ENCODE measurements at places on chromosomes 5 and 9. TPM values are rescaled to one million over a fixed set of nuclear protein-coding genes. Genes with fewer than 3 reads are reported as not detected.

DNA sequence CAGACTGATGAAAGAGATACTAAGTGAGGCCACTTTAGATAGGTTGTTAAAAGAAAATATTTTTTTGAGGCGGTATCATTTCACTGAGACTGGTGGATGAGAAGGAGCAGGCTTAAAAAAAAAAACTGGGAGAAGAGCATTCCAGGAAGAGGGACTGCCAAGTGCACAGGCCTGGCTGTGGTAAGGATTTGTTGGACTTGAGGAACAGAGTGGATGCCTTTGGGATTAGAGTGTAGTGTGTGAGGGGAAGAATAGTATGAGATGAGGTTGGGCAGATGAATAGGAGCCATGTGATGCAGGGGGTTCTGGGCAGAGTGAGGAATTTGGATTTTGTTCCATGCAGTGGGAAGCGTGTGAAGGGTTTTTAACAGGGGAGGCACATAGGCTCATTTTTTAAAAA, 57.9 kb downstream of the PBX3 start:
- DNase-seq: peak; percentile 23

GRCh38 chr5:143573568-143574170, 170.2 kb upstream of the NR3C1 start:
- DNase-seq: no peak

DNA sequence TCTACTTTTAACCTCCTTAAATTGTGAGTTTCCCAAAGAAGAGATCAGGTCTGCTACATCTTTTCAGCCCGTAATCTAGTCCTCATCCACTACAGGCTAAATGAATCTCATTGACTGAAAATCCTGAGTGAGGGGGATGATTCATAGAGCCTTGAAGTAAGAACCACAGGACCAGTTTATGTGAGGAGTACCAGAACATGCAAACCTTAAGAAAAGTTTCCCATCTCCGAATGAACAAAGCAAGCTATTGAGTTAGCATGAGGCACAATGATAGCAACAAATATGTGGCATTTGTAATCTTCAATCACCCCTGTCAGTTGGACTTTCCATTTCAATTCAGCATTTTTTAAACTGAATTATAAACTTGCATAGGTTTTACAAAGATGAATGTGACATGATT, 197.0 kb downstream of the ALDH1A1 start:
- no peak for DNase-seq

DNA sequence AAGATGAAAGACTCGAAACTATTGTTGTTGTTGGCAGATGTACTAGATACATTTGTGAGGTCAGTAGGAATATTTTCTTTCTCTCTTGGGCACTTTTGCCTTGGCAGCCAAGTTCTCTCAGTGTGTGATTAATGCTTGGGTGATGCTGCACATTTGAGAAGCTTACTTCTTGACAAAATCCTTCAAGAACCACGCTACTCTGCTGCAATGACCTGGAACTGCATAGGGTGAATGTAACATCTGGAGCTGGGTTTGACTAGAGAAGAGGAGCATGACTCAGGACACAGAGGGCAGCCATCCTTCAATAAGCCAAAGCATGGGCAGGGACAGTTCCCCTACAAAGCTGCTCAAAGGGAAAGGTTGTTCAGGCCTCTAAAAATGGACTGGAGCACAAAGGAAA, 75.5 kb upstream of the PUM3 start:
- no peak for DNase-seq

- no peak for DNase-seq
Observed at GRCh38 chr5:174828804-174829510, 104.6 kb downstream of the MSX2 start.

DNA sequence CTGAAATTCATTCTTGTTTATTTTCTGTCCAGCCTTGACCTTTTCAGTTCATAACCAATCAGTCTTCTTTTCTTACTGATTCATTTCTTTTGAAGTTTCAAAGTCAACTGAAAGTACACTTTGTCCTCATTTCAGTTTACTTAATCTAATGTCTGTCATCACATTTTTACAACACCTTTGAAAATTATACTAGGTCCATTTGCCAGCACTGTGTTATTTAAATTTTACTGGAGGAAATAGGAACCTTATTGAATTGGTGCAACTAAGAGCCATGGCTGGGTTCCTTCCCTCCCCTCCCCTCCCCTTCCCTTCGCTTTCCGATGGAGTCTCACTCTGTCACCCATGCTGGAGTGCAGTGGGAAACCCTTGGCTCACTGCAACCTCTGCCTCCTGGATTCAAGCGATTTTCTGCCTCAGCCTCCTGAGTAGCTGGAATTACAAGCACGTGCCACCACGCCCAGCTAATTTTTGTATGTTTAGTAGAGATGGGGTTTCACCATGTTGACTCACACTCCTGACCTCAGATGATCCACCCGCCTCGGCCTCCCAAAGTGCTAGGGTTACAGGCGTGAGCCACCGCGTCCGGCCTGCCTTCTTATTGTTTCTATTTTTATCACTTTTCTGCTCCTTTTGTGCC, 6.3 kb downstream of the RMI1 start:
- DNase-seq: no peak

DNA sequence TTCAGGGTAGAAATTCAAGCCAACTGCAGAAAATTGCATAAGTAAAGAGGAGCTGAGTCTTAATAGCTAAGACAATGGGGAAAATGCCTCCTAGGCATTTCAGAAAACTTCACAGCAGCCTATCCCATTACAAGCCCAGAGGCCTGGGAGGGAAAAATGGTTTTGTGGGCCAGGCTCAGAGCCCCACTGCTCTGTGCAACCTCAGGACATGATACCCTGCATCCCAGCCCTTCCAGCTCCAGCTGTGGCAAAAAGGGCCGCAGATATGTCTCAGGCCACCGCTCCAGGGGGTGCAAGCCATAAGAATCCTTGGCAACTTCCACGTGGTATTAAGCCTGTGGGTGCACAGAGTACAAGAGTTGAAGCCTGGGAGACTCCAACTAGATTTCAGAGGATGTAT, 387.0 kb downstream of the ARRDC3 start:
- no peak for DNase-seq

- no peak for DNase-seq
Observed at GRCh38 chr9:75382126-75382525, 293.8 kb downstream of the OSTF1 start.

GRCh38 chr9:31745886-31746285, 638.6 kb upstream of the ACO1 start:
- DNase-seq: no peak

- no peak for DNase-seq
Observed at GRCh38 chr5:151162776-151163175, 5.2 kb upstream of the ANXA6 start.

GRCh38 chr5:171149333-171149732, 159.7 kb upstream of the TLX3 start:
- DNase-seq: no peak

DNA sequence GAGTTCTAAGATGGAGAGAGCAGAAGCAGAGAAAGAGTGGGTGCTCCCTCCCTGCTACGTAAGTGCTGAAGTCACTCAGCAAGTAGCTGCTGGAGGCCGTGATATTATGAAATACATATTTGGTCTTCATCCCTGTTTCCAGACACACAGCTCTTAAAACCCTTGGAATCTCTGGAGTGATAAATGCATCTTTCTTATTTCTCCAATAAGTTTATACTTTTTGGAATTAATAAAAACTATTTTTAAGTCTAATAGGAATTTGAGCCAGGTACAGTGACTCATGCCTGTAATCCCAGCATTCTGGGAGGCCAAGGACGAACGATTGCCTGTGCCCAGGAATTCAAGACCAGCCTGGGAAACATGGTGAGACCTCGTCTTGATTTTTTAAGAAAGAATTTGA, 60.6 kb downstream of the AUH start:
- no peak for DNase-seq

DNA sequence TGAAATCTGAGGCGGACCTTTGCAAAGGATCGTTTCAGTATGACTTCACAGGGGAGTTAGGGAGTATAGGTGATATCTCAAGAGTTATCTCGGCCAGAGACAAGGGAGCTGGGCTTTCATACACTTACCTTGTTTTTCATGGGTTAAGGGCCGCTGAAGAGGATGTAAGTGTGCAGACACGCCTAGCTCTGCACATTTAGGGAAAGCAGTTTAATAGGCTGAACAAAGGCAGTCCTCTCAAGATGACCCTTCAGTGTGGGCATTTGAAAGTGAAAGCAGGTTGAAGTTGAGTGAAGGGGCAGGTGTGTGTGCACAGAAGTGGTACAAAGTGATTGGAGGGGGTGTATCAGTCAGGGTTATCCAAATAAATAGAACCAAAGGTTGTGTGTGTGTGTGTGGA, 33.1 kb upstream of the PRXL2C start:
- DNase-seq: no peak

CDC25C gene
- total RNA-seq: not detected

SEC61B gene
- total RNA-seq: 50.7 TPM

CCDC180 gene
- 6.6 TPM for total RNA-seq

RNF208 gene
- total RNA-seq: 25.4 TPM

LRRC26 gene
- not detected for total RNA-seq

PDGFRB gene
- 49.3 TPM for total RNA-seq

FRRS1L gene
- 4.8 TPM for total RNA-seq
